AG10803 (cell line): ENCODE measurements at places on chromosomes 16 and 17.
A peak's percentile ranks its signal among the peaks of the same experiment; 100 is the strongest.

DNA sequence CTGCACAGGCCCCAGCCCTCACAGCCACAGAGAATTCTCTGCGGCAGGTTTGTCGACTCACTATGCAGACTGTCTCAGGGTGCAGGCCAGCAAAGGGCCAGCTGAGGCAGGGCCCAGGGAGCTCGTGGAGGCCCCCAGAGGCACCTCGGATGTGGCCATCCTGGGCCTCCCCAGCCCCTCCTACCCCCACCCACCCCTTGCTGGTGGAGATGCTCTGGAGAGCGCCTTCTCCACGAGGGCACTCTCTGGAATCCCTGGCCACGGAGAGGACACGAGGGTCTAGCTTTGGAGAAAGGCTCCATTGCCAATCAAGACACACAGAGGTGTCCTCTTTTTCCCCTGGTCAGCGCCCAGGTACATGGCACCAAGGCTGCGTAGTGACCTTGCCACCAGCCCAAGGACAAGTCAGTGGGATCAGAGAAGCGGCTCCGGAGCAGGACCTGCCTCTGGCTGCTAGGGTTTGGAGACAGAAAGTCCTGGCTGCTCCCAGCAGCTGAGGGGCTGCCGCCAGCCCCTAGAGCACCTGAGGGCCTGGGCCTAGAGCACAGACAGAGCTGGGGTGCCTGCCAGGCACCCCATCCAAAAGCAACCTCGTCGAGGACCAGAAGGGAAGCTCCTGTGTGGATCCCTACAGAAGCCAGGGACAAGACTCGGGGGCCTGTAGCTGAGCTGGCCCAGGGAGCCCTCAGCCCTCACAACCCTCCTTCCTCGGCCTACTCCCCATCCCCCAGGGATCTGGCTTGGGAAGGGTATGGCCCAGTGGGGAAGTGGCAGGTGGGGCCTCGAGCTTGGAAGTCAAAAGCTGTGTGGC, 18.7 kb downstream of the ARL2BP start:
- no peak for DNase-seq

GRCh38 chr17:55114283-55114682, 145.7 kb downstream of the STXBP4 start:
- no peak for DNase-seq

DNA sequence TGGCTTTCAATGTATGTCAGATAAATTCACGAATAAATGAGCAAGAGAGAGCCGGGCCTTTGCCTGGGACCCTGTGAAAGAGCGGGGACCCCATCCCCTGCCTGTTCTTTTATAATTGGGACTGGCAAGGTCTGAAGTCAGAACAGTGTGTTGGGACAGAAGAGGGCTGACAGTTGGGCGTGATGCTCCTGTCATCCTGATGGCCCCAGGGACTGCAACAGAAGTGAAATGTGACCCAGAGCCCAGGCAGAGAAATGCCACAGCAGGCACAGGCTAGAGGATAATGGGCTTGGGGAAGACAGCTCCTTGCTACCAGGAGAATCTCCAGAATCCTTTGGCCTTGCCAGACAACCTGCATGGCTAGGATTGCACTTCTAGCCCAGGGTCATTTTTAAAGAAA, 37.9 kb downstream of the GSG1L start:
- DNase-seq, result no peak

DNA sequence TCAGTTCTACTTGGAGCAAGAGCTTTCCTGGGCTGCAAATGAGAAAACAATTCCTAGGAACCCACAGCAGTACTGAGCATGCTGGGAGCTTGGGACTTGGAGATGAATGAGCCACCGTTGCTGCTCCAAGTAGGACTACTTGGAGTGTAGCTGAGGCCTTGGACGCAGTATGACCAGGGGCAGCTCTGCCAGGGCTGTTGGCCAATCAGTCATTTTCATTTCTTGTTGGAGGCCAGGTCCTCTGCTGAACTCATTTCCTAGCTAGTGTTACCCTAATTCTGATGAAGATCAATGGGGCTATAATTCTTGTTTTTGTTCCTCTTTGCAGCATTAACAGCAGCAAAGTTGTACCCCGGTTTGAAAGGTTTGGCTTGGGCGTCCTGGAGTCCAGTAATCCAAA, 8.0 kb upstream of the LGALS9 start:
- no peak for DNase-seq

DNA sequence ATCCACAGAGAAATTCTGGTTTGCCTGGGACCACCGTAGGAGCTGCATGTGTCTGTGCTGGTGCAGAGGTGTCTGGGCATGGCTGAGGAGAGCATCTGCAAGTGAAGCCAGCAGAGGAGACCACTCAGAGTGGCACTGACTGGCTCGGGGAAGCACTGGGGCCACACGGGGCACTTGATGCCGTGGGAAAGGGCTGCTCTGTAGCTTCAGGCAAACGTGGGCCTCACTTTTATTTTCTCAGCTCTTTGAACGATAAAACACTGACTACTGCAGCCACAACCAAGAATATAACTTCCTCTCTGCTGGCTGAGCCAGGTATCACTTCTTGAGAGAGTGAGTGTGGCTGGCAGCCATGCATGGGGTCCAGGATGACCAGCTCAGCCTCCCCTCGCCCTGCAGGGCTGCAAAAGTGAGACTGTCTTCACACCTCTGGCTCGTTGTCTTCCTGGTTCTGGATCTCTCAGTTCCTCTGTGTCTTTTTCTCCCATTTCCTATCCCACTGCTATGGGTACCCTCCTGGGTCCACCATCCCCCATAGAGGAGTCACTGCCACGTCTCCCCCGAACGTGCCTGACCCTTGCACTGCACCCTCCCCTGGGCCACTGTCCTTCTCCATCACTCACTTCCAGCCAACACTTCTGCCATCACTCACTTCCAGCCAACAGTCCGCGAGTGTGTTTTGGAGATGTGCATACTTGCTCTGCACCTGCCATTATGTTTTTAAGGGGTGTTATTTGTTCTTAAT, 201.4 kb upstream of the CHMP6 start:
- no peak for DNase-seq

GRCh38 chr17:48795444-48796162, 21.4 kb downstream of the TTLL6 start:
- DNase-seq, result peak; percentile 93

- no peak for DNase-seq
Measured at GRCh38 chr16:57532266-57532625, 4.1 kb downstream of the CCDC102A start.

DNA sequence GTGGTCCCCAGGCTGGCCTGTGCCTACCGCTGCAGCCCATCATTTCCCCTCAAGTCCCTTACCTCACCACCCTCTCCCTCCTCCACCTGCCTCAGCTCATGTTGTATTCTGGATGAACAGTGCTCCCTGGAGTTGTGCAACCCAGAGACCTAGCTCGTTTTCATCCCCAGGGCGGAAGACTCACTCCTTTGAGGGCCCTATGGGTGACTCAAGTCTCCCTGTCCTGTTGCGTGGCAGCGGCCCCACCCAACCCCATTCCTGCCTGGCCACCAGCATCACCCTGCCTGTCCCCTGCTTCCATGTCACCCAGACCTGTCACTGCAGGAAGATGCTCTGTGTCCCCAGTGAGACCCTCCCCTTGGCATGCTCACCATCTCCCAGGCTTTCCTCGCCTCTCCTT, 3.3 kb downstream of the ALOX12B start:
- DNase-seq, result no peak

DNA sequence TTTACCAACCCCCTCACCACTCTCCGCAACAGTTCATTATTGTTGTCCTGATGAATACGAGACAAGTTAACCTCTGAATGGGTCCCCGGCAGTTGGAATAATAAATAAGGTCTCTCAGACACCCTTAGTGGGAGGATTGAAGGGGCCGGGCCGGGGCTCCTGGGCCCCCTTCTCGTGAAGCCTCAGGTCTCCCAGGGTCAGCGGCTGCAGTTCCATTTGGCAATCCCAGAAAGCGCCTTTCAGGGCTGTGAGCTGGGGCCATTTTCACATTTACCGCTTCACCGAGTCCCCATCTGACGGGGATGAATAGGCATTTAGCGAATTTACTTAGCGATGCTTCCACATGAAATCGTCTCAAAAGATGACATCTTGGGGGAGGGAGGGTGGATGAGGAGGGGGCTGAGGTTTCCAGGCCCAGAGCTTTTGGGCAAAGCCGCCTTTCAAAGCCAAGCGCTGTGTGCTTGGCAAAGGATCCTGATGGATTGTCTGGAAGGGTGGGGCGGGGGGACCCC, 309.8 kb downstream of the XYLT1 start:
- DNase-seq, result no peak

DNA sequence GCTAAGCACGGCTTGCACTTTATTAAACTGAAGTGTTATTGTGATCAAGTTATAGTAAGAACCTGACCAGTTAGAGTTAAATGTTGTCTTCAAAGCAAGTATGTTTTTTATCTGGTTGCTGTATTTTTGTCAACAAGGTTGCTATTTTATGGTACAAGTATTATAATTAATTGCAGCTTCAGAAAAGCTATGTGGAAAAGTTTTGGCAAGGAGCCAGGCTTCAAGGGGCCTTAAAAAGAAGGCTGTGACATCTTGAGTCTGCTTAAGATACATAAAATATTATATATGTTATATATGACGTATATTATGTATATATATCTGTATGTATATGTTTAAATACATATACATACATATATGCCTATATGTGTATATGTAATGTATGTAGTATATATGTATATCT, 1461.2 kb upstream of the CDH8 start:
- DNase-seq, result no peak
